ENCODE measurements at places on chromosomes 5 and 9. TPM values are rescaled to one million over a fixed set of nuclear protein-coding genes. Genes with fewer than 3 reads are reported as not detected.

FBXL7 gene
- not detected for total RNA-seq

RLN2 gene
- total RNA-seq = not detected

BAAT gene
- total RNA-seq = 0.57 TPM

LVRN gene
- total RNA-seq = not detected

PCDHA13 gene
- total RNA-seq = not detected

SLC34A1 gene
- total RNA-seq = not detected

GRCh38 chr5:456351-457194 lies 13.6 kb downstream of the EXOC3 start:
- DNase-seq = no peak

DNA sequence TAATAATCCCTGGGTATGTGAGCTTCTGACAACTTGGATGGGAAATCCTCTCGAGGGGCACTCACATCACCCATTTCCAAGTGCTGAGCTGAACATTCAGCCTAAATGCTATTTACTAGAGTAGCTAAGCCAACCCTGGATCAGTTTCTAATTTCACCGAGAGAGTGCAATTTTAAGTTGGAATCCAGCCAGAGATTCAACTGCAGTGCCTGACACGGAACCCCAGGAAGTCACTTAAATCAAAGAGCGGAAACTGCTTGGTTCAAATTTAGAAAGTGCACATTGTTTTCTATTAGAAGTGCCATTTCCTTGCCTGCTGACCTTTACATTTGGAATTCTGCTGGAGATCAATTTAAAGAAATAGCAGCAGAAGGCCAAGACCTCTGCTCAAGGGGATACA lies 8.8 kb downstream of the SPRY4 start:
- no peak for DNase-seq

GRCh38 chr9:132249690-132250089 lies 87.8 kb downstream of the NTNG2 start:
- no peak for DNase-seq

DNA sequence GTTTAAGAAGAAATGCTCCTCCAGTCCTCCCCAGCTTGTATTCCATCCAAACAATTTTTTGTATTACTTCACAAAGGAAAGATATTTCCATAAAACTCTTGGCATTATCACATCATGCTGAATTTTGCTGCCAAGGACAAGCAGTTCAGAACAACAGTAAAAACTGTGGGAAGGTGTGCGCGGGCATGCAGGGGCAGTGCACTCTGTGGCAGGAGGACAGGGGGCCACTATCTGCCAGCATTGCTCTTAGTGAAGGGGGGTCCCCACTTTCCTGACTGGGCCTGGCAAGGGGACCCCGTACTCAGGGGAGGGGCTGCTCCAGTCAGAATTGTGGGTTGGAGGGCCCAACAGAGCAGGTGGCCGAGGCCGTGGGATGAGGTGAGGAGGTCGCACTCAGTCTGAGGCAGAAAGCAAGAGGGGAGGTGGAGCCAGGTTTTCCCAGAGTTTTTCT lies 32.8 kb downstream of the ANGPTL2 start:
- no peak for DNase-seq

GRCh38 chr9:123866497-123866896 lies 63.4 kb downstream of the DENND1A start:
- no peak for DNase-seq

GRCh38 chr5:43573058-43573457 lies 16.2 kb upstream of the PAIP1 start:
- no peak for DNase-seq

GRCh38 chr9:96408409-96409280 lies 9.5 kb downstream of the ZNF367 start:
- no peak for DNase-seq
